ENCODE measurements at places on chromosomes 12 and 14. TPM values are rescaled to one million over a fixed set of nuclear protein-coding genes. Genes with fewer than 3 reads are reported as not detected.

RPGRIP1 gene
- not detected for total RNA-seq

HOXC6 gene
- under 0.01 TPM for total RNA-seq

NPFF gene
- not detected for total RNA-seq

PLXNC1 gene
- total RNA-seq = 6.8 TPM

VRTN gene
- total RNA-seq = not detected

NTF3 gene
- total RNA-seq = 0.50 TPM

NDUFB1 gene
- total RNA-seq = 187 TPM
